ENCODE measurements at places on chromosomes 1 and 21. TPM values are rescaled to one million over a fixed set of nuclear protein-coding genes. Genes with fewer than 3 reads are reported as not detected.

Gene BLACAT1
- total RNA-seq: 0.15 TPM

Gene FCAMR
- total RNA-seq: not detected

Gene FTCD
- total RNA-seq: not detected

Gene PTGFR
- not detected for total RNA-seq

Gene CCDC24
- total RNA-seq: 3.1 TPM

Gene CNTN2
- not detected for total RNA-seq

Gene KIF14
- total RNA-seq: 12.6 TPM

Gene CFAP74
- total RNA-seq: not detected

Gene NENF
- total RNA-seq: 42.1 TPM

Gene LCE1A
- not detected for total RNA-seq

Data from activated CD8-positive, alpha-beta memory T cell treated with anti-CD3 and anti-CD28 coated beads for 36 hours (primary cell).